ENCODE measurements at places on chromosomes 4 and X.

DNA sequence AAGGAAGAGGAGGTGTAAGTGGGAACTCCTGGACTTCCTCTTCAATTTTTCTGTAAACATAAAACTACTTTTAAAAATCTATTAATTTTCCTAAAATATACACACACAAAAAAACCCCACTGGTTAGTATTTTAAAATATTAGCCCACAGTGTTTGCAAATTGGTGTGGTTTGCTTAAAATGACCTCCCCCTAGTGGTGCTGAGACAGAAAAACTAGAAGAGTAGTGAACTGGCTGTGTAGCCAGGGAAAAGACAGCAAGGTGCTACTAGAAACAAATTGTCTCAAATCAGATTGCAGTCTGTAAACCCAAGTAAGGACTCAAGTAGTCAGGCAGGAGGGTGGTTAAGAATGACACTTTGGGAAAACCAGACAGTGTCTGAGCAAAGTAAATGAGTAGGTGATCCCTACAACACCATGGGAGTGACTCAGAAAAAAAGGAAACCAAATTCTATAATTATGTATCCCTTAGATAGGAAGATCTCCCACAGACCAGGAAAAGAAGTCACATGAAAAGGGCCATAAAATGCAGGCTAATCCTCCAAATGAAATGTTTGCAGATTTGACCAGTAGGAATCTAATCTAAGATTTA lies 26.0 kb downstream of the AMTN start:
- DNase-seq: no peak

DNA sequence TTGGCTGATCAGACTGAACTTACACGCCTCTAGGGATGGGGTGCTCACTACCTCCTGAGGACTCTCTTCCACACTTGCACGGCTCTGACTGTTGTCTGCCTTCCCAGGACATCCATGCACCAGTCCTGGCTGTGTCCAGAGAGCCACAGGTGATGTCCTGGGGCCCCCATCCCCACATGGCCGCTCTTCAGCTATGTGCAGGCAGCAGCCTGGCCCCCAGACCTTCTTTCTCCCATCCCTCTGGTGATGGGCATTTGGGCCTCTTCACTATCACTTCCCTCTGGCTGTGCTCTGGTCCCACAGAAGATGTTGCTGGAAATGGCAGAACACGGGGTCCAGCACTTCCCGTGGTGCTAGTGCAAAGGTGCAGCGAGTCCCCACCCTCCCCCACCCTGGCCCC lies 40.9 kb upstream of the HMX1 start:
- DNase-seq: no peak

- DNase-seq: no peak
Observed at GRCh38 chr4:41646862-41647261, 101.7 kb downstream of the PHOX2B start.

DNA sequence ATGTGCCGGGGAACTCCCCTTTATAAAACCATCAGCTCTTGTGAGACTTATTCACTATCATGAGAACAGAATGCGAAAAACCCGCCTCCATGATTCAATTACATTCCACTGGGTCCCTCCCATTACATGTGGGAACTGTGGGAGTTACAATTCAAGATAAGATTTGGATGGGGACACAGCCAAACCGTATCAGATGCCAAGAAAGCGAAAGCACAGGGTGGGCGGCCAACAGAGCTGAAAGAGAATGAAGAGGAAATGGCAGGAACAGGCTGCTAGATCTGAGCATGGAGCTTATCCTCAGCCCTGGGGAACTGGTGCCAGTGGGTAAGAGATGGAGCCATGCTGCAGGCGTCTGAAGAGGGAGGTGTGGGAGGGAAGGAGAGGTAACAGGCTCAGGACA lies 117.7 kb upstream of the PNPLA4 start:
- no peak for DNase-seq

GRCh38 chrX:153672531-153673427 lies 834 bp downstream of the PNCK start:
- DNase-seq: no peak

DNA sequence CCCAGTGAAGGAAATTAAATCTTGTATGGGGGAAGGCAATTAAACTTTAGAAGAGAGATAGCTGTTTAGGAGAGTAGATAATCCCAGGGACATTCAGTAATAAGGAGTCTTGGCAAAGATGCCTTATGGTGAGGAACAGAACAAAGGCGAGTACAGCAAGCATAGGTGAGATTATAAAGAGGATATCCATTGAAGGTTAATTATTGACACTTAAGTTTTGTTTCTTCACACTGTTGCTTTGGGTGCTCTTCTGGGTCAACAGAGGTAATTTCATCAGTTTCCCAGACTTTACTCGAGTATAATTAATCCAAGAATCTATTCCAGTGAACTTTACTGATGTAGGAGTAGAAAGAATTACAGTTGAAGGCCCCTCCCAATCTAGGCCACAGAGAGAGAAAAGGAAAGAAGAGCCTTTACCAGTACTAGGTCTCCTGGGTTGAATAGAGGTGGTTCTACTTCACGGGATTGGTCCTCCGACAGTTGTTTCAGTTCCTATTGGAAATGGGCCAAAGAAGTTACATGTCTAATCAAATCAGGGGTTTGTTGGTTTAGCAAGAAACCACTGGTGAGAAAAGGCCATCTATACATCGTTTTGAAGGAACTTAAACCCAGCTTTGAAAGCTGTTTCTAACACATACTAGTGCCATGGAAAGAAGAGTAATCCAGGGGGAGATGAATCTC lies 27.2 kb downstream of the EPGN start:
- DNase-seq: peak; percentile 7

- DNase-seq: no peak
Observed at GRCh38 chrX:47843363-47843762, 6.7 kb downstream of the ZNF81 start.

- no peak for DNase-seq
Observed at GRCh38 chr4:173538148-173538908, 8.3 kb upstream of the HAND2 start.

DNA sequence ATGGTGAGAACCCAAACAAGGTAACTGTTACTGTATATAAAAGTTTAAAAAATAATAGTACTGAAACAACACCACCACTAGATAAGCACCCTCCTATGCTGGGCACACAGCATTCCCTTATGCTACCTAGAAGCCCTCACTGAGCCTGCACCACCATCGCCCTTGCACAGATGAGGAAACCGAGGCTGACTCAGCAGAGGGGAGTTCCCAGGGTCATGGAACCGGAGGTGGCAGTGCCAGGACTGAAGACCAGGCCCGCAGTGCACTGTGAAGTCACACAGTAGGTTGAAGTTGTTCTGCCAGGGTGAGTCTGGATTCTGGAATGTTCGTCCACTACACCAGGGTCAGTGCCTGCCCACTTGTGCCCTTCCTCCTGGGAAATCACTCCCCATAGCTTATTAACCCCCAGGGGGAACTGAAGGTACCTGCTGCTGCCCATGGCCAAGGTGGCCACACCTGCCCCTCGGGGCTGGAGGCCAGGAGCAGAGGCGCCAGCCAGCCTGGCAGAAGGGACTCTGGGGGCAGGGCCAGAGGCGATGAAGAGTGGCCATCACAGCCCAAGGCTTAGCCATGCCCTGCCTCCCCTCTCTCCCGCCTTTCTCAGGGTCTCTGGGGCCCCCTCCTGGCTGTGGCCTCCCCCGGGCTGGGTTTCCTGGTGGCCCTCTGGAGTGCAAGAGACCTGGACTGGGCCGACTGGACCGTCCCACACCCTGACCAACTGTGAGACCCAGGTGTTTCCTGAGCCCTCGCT lies 15.1 kb upstream of the ABLIM2 start:
- DNase-seq: no peak

GRCh38 chr4:183909187-183909586 lies 4.1 kb downstream of the STOX2 start:
- DNase-seq: no peak

DNA sequence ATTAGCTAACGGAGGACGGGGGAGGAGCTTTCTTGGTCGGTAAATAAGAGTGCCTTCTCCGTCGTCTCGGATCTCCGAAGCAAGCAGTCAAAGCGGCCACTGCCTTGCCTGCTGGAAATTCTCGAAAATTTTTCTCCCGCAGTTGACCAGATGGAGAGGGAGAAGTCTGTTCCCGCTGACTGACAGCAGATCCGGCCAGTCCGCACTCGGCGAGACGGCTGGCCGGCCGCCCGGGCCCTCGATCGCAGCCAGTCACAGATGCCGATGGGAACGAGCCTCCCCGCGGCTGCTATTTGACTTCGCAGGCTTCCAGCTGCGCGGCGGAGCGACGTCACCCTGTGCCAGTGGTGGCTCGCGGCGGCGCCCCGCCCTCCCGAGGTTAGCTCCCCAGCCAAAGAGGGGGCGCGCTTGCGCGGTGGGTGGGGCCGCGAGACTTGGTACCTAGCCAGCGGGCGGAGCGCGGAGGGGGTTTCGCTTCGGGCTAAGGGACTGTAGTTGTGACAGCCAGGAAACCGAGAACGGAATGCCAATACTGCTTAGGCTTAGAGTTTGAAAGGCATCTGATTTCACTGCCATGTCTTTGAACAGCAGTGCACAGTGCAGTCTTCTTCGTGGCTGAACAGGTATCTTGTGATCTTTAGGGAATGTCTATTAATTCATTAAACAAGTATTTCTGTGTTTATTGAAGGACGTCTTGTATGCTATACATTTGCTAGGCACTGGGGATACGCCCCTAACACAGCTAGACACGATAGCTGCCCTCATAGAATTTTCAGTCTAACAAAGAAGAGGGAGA lies at the start of gene PPM1K:
Gene PPM1K, minus strand, starts transcription at position 123 of the 796 bp plus-strand sequence. CDS start 5,978 bp downstream, outside the sequence.
- peak; percentile 94 for DNase-seq

- no peak for DNase-seq
Observed at GRCh38 chr4:148341980-148342800, 100.0 kb downstream of the NR3C2 start.

GRCh38 chrX:30304866-30305265 lies 4.3 kb downstream of the NR0B1 start:
- DNase-seq: no peak

DNA sequence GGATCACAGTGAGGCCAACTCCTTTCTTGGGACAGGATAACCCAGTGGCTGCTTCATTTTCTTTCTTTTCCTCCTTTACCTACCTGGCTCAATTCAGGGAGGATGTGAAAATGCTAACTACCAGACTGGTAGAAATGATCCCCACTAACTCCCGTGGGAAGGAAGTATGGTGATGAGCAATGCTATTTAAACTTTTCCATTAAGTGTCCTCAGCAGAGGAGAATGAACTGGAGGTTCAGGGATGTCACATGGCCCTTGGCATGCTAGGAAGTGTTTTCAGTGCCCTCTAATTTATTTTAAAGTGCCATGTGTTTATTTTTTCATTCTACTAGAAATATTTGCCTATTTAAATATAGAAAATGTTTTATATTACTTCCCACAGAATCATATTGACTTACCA lies 363.9 kb downstream of the PPP3CA start:
- no peak for DNase-seq

- no peak for DNase-seq
Observed at GRCh38 chr4:150782921-150783320, 201.0 kb downstream of the MAB21L2 start.

GRCh38 chrX:9614016-9614415 lies 149.2 kb downstream of the TBL1X start:
- DNase-seq: no peak

GRCh38 chrX:18647621-18648020 lies 24.3 kb downstream of the RS1 start:
- no peak for DNase-seq

DNA sequence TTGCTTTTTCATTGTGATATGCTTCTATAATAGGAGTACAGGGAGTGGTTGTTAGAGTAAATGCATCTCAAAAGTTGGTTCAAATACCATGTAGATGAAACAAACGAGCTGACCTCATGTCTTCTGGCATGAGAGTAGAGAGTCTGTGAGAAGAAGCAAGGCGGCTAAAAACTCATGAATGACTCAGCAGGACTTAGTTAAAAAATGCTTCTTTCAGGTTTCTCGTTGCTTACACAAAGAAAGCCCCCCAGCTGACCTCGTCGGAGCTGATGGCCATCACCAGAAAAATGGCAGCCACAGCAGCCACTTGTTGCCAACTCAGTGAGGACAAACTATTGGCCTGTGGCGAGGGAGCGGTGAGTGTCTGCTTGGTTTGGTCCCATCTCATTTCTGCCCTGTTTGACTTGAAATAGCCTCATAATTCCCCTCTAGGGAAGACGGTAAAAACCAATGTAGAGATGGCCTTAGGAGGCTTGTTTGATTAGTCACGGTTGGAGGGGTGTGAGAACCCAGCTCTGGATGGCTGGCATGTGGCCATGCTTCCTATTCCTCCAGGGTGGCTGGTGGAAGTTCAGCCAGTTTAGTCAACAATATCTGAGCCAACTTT lies 14.5 kb downstream of the AFP start:
- no peak for DNase-seq

DNA sequence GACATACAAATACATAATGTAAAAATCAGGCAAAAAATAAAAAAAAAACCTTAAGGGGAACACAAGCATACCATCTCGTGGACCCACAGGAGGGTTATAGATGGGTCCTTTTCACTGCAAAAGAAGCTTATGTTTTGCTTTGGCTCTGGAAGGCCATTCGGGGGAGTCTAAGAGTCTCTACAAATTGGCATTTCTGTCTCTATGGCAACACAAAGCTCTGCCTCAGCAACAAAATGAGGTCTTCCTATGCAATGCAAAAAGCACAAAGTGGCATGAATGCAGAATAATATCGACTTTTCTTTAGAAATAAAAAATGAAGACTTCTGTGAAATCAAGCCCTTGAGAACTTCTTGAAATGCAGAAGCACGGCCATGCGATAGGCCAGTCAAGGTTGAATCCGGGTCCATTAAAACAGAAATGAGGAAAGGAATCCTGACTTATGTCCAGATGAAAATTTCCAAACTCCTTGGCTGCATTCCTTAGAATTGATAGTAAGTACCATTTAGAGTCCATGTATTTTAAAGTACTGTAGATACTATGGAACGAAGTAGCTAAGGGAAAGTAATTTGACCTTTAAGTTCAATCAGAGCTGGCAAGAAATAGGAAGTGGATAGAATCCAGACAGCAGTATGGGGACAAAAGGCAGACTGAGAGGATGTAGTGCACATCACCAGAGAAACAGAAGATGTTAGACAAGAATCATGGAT lies 63.7 kb upstream of the PDLIM3 start:
- no peak for DNase-seq

DNA sequence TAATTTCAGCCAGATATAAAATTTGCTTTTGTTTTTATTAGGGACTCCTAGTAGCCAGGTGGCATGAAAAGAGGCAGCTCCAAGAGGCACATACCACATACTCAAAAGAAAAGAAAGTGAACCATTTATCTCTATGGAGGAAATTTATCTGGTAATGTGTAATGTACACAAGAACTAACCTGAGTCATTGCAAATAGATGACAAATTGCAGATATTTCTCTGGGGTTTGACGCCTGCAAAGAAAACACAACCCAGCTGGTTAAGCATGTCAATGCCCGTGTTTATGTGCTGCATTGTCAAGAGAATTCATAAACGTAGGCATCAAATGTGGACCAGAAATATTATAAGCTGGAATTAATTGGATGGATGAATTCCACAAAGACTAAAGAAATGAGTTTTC lies 46.9 kb upstream of the PHKA2 start:
- DNase-seq: no peak

GRCh38 chr4:17866810-17867209 lies 56.0 kb downstream of the NCAPG start:
- DNase-seq: no peak

DNA sequence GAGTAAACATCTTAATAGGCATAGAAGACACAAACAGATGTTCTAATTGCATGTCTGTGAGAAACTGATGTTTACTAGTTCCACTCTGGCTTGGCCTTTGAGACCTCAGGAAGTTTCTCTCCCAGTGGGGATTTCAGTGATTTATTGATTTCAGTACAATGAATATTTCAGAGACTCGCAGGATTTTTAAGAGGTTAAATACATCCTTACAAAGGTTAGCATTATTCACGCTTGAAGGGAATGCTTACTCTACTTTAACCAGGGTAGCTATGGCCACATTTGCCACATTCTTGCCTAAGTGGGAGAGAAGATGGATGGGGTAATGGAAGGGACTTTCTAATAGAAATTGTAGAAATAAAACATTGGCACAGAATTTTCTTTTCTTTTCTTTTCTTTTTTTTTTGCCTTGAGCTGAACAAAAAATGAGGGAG lies 480.1 kb downstream of the SPRY1 start:
- DNase-seq: no peak

Data from GM13976 (cell line).